Activated CD4-positive, CD25-positive, alpha-beta regulatory T cell (primary cell): ENCODE measurements at places on chromosomes 2 and 18.

DNA sequence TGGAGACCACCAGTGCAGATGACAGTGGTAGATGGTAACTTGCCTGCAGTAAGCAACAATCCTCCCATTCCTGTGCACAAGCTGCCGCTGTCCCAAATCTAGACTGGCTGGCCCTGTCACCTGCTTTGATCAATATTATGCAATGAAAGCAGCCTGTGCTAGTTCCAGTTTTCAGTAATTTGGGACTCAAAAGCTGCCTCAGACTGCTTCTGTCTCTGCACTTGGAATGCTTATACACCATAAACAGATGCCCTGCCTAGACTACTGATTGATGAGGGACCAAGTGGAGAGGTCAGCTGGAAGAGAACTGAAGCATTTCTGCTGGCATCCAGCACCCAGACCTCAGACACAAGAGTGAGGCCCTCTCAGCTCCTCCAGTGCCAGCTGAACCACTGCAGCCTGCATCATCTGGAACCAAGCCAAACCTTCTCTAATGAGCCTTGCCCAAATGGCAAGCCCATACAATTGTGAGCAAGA, 24.9 kb downstream of the CCBE1 start:
- DNase-seq = no peak

GRCh38 chr2:8515864-8516533, 165.9 kb upstream of the ID2 start:
- DNase-seq = no peak

GRCh38 chr2:127709336-127709735, 8.0 kb downstream of the SFT2D3 start:
- DNase-seq = no peak

DNA sequence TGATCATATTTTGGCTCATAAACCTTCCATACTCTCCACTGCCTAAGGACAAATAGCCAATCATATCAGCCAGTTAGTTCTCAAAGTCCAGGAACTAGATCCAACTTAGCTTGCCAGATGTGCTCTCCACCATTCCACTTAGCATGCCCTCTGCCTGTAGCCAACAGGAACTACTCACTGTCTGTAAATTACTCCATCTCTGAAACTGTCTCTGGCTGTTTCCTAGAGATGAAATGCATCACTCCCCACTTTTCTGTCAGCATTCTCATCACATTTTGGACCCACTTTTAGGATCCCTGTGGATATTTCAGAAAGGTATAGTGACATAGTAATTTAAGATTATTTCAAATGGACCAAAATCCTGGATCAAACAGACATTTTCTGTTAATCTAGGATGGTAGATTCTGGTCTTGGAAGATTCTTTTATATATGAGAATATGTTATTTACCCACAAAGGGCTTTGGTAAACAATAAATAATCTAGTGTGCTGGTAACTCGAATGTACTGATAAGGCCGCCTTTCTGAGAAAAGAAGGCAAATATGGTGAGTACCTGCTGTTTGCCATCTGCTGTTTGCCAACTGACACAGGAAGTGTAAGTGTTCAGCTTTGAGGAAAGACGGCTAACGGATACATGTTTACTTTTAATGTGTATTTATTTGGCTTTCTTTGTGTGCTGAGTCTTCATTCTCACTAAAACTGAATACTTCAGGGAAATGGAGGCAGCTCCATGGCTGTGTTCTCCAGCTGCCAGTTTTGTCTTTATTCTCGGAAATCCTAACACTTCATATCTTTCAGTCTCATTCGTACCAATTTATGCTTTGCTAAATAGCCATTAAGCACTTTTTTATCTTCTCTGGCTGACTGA, 79.5 kb downstream of the EVA1A start:
- no peak for DNase-seq

DNA sequence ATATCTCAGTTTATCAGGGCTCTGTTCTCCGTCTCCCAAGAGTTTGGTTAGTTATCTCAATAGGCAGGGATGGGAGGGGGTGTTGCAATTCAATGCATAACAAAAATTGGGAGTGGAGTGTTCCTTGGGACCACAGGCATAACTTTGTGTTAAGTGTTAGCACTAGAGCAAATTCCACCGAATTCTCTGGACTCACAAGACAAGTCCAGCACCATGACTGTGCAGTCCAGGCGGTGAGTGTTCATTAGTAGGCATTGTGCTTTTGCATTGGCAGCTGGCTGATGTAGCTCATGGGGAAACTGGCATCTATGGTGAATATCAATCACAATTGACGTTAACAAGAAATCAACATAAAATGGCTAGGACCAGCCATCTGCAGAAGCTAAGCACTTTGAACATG, 79.0 kb upstream of the CABLES1 start:
- no peak for DNase-seq

GRCh38 chr2:236712961-236713673, 143.5 kb downstream of the ACKR3 start:
- DNase-seq = no peak

DNA sequence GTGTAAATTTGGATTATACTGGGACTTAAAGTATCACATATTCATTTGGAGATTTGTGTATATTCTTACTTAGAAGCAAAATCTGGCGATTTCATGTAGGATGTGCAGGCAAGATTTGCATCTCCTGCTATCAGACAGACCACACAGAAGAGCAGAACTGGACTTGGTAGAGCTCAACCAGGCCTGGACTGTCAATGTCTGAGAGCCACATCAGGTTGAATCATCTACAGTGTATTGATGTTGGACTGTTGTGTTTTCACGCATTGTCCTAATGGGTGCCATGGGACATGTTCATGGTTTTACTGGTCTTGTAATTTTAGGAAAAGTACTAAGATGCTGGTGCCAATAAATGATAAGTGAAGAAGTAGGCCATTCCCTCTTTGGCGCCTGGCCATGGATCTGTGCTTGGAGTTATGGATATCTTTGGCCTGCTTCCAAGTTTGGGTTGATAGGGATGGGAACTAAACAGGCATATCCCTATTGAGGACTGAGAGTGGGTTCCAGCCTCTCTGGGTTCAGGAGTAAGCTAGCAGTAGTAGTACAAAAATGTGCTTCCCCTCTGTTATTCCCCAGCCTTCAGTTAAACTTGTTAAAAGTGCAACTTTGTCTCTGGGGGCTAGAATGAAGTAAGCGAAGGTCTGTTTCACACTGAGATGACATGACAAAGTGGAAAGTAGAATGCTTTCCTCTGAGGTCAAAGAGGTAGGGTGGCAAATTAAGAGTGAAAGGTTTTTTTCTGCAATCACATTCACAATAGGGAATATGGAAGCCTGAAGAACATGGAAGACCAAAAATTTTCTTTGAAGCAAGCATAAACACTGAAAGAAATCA, 49.2 kb upstream of the NEMP2 start:
- no peak for DNase-seq

GRCh38 chr2:38194751-38195150, 118.8 kb upstream of the CYP1B1 start:
- no peak for DNase-seq

DNA sequence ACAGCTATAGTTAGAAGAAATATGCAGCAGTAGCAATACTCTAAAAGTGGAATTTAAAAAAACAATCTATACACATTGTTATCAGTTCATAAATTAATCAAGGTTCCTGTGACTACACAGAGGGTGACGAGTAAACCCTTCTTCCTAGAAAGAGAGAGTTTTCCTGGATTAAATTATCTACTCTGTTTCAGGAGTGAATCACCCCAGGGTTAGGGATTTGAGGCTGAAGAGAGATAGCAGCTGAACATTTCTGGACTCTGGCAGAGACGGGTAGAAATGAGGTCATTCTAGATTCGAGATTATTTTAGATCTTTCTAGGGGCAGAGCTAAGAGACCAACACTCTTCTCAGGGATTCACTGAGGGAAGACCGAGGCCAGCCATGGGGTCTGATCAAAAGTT, 38.8 kb upstream of the PMAIP1 start:
- no peak for DNase-seq

- DNase-seq = no peak
These were observed 133.0 kb downstream of the FSHR start for GRCh38 chr2:49021271-49021670.
